ENCODE measurements at places on chromosomes 16 and 17. TPM values are rescaled to one million over a fixed set of nuclear protein-coding genes. Genes with fewer than 3 reads are reported as not detected.

GRCh38 chr16:69495821-69496220, 69.9 kb upstream of the NFAT5 start:
- DNase-seq, result no peak

- no peak for DNase-seq
Observed at GRCh38 chr16:66278604-66279262, 87.8 kb upstream of the CDH5 start.

DNA sequence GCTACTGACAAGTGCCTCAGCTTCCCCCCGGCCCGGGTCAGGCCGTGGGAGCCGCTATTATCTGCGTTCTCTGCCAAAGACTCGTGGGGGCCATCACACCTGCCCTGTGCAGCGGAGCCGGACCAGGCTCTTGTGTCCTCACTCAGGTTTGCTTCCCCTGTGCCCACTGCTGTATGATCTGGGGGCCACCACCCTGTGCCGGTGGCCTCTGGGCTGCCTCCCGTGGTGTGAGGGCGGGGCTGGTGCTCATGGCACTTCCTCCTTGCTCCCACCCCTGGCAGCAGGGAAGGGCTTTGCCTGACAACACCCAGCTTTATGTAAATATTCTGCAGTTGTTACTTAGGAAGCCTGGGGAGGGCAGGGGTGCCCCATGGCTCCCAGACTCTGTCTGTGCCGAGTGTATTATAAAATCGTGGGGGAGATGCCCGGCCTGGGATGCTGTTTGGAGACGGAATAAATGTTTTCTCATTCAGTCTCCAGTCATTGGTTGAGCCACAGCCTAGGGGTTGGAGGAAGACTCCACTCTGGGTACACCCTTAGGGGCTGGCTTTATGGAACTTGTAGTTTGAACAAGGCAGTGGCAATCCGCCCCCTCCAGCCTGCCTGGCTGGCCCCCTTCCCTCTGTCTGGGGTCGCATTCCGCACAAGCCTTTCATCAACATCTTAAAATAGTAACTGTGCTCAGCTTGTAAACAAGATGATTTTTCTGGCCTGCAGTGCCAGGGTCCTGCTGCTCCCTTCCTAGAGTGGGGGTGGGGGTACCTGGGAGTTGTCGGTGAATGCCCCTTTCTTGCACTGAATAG, 4.1 kb downstream of the SYNGR2 start:
- DNase-seq, result no peak

GRCh38 chr17:19244781-19245180, 7.6 kb downstream of the EPN2 start:
- DNase-seq, result no peak

DNA sequence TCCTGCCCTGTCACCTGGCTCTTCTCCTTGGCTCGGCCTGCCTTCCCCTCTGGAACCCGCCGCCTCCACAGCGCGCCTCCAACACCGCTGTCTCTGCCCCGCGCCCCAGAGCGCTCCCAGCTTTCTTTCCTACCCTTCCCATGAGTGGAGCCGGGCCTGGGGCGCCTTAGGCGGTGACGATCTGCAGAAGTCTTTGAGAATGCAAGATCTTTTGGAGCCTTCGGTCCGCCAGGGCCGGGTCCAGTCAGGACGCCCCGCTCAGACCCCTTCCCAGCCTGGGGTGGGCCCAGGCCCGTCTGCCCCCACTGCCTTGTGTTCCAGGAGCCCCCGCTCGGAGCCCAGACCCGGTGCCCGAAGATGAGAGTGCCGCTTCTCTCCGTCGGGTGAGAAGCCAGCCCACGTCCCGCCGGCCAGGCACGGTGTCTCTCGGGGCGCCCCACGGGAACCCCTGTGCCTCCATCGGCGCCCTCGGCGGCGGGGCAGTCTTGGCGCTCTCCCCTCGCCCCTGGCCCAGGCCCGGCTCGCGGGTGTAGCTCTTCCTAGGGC, 40.0 kb downstream of the MRM1 start:
- DNase-seq, result no peak

DNA sequence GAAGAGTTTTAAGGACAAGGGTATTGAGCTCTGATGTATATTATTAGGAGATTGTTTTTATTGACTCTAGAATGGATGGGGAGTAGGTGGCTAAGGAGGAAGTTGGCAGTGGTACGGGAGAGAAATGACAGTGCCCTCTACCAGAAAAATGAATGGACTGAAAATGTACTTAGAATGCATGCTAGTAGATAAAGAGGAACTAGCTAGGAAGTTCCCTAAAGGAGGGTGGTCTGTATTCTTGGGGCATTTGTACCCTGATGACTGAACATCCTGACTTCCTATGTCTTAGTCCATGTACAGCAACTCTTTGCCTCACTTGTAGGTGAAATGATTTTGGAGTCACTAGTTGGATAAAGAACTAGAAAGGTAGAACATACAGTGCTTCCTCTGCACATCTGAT, 581.5 kb upstream of the RBFOX1 start:
- no peak for DNase-seq

GRCh38 chr17:17497065-17497844, 1.1 kb upstream of the RASD1 start:
- DNase-seq, result no peak

GRCh38 chr17:79918581-79919163, 79.4 kb upstream of the CBX4 start:
- DNase-seq, result no peak

DNA sequence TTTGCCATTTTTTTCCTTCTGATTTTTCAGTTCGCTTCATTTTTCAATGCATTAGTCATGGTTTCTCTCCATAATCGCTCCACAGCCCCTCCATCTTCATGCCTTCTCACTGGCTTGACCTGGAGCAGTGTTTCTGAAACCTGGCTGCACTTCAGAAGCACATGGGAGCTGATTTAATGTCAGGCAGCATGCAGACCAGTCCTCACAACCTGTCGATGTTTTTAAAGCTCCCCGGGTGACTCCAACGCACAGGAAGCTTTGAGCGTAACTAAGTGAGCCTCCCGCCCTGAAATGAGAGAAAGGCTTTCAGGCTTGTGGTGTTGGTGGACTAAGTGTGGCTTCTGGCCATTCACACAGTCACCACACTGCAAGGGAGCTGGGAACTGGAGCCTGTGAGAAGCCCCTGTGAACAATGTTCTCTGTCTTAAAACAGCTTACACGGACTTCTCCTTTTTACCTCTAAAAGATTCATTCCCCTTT, 16.8 kb upstream of the DRG2 start:
- peak; percentile 42 for DNase-seq

DNA sequence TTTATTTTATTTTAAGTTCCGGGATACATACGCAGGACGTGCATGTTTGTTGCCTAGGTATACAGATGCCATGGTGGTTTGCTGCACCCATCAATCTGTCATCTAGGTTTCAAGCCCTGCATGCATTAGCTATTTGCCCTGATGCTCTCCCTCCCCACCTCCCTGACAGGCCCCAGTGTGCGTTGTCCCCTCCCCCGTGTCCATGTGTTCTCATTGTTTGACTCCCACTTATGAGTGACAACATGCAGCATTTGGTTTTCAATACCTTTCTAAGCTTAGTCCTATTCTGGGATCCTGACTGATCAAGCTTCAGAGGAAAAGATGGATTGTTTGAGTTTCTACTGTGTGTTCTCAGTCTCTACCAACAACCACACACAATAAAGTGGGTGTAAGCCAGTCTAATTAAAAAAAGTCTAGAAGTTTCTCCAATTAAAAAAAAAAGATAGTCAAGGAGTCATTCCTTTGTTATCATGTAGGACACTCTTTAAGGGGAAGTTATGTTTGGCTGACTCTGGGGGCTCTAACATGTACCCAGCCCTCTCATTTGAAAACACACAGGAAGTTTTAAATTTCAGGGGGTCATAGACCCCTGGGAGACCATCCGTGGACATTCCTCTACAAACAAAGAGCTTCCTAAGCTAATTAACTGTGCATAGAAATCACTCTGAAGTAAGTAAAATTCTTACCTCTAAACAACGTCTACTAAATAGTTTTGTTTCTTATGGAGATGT, 66.3 kb upstream of the ADAMTS18 start:
- DNase-seq, result no peak

- no peak for DNase-seq
Observed at GRCh38 chr17:5355421-5356129, 63.9 kb downstream of the NUP88 start.

GRCh38 chr17:45110676-45111611, 21.4 kb downstream of the PLCD3 start:
- no peak for DNase-seq

- no peak for DNase-seq
Observed at GRCh38 chr16:31118223-31119155, 1.0 kb downstream of the KAT8 start.

GRCh38 chr16:65012357-65012756, 109.5 kb downstream of the CDH11 start:
- DNase-seq, result no peak

GRCh38 chr17:42687707-42688320, 5.5 kb downstream of the CNTNAP1 start:
- no peak for DNase-seq

DNA sequence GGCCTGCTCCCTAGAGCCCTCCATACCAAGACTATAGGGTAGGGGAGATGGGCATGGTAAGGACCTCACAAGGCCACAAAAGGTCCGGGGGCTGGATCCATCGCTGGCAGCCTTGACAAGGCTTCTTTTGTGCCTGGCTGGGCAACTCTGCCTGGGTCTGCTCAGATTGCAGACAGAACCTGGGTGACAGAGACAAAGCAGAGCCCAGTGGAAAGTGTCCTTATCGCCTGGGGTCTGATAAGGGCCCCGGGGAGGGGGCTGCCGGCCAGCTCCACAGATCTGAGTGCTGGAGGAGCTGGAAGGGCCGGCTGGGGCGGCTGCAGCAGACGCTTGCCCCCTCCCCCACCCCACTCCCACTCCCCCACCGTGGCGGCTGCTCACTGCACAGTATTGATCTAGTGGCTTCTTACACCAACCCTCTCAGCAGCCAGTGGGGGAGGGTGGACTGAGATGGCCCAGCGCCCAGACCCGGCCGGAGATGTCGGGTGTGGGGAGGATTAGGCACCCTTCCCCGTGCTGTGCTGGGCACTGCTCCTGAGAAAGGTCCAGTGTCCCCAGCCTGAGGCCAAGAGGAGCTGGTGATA, 7.2 kb downstream of the MMP15 start:
- no peak for DNase-seq

DNA sequence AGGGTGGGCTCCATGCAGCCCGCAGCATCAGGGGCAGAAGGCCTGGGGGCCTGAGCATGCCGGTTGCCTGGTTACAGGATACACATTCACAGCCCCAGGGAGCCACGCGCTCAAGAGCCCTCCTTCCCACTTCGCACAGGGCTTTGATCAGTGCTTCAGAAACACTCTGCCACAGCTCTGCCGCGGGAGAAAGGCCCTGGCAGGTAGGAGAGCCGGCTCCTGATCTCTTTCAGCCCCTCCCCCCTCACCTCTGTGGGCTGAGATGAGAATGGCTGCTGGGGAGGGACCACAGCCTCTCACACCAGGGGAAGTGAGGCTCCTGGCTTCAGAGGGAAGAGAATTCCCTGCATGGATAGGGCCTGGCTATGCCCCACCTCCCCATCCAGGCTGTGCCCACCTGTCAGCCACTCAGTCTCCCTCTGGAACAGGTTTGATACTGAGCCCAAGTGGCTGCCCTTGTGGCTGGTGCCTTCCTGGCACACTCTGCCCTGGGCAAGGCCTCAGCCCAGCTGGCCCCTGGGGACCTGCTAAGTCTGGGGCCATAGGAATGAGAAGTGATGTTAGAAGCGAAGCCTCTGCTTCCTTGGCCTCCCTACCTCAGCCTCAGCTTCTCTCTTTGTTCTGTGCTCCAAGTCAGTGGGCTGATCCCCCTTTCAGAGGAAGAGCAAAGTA, 8.6 kb downstream of the DOK4 start:
- no peak for DNase-seq

The TBC1D3K gene
- not detected for polyA plus RNA-seq

The PRSS33 gene
- polyA plus RNA-seq, result 0.44 TPM

The EVPLL gene
- polyA plus RNA-seq, result 0.75 TPM

The DOK4 gene
- 33.1 TPM for polyA plus RNA-seq

The NPIPB2 gene
- 5.5 TPM for polyA plus RNA-seq

Data from right renal pelvis (tissue), 4 donors.